EL (cell line): ENCODE measurements at places on chromosomes 7 and 10.

DNA sequence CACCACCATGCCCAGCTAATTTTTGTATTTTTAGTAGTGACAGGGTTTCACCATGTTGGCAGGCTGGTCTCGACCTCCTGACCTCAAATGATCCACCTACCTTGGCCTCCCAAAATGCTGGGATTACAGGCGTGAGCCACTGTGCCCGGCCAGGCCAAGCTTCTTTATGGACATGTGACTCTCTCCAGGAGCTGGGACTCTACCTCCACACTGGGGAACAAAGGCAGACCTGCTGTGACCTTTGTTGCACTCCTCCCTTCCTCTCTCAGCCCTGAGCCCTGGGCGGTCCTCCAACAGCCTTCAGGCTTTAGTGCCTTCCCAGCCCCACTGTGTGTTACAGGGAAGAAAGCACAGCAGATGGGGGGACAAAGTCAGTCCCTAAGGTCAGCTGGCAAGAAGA lies 55.0 kb upstream of the DUSP5 start:
- DNase-seq: no peak

GRCh38 chr7:150380463-150380862 lies 1.3 kb downstream of the ZNF775 start:
- no peak for DNase-seq

DNA sequence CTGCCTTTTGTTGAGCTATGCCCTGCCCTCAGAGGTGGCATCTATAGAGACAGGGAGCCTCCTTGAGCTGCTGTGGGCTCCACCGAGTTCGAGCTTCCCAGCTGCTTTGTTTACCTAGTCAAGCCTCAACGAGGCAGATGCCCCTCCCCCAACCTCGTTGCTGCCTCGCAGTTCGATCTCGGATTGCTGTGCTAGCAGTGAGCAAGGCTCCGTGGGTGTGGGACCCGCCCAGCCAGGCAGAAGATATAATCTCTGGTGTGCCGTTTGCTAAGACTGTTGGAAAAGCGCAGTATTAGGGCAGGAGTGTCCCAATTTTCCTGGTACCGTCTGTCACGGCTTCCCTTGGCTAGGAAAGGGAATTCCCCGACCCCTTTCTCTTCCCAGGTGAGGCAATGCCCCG lies 88.4 kb upstream of the CDK6 start:
- no peak for DNase-seq

DNA sequence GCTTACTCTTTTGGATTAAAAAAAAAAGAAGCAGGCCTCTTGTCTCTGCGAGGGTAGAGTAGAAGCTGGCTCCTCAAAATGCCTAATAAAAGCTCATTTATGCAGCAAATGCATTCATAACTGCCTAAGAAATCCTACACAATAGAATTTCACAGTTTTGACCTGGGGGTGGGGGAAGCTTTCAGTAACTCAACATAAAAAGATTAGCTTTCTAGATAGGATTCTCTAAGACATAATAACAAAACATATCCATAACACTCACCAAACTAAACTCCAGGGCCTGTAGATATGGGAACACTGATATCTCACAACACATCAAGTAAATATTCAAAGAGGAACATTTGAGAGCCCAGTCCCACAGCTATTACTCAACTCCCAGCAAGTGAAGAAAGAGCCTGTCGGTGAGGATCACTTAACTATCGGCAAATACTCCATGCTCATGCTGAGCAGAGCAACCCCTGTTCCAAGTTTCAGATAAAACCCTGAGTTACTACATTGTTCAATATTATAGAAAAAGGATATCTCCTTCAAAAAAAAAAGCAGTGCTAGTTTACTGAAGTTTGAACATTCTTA lies 88.1 kb downstream of the COBL start:
- no peak for DNase-seq

- DNase-seq: peak; percentile 43
These were observed 256.9 kb upstream of the NFE2L3 start for GRCh38 chr7:25894902-25895791.

DNA sequence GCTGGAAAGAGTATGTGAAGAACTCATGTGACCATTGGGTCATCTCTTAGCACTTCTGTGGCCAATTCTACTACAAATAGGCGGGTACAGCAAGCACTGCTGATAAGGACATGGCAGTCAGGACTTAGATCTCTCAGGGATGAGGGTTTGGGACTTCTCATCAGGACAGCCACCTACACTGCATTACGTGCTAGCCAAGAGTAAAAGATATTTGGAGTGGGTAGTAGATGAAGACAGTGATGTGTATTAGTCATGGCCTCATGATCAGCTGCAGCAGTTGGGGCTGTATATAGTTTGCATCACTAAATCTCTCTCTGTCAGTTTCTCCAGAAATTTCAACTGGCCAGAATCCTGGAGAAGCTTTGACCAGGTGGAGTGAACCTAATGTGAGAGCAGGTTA lies 9.2 kb downstream of the TAS2R60 start:
- no peak for DNase-seq

DNA sequence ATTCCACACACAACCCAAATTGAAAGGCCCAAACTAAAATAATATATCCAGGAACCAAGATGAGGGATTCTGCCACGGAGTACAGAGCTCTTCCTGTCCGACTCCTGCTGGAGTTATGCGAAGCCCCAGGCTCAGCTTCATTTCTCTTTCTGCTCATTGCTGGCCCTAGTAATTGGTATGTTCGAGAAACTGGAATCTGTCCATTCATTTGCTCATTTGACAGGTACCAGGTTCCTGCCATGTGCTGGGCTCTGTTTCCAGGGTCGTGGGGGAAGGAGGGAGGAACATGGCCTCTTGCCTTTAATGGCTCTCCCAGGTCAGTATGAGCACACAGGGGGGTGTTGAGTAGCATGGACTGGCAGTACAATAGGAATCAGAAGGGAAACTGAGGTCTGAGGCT lies 179.2 kb upstream of the SHH start:
- DNase-seq: no peak

GRCh38 chr7:34315032-34315431 lies 343.0 kb upstream of the NPSR1 start:
- DNase-seq: peak; percentile 89
